ENCODE measurements at places on chromosomes 12 and 14.

- DNase-seq = no peak
Measured at GRCh38 chr14:24518851-24519250, 10.8 kb upstream of the CMA1 start.

GRCh38 chr14:22487941-22488340 lies 101.1 kb downstream of the DAD1 start:
- no peak for DNase-seq

GRCh38 chr14:50027816-50028215 lies 88.6 kb downstream of the VCPKMT start:
- no peak for DNase-seq

DNA sequence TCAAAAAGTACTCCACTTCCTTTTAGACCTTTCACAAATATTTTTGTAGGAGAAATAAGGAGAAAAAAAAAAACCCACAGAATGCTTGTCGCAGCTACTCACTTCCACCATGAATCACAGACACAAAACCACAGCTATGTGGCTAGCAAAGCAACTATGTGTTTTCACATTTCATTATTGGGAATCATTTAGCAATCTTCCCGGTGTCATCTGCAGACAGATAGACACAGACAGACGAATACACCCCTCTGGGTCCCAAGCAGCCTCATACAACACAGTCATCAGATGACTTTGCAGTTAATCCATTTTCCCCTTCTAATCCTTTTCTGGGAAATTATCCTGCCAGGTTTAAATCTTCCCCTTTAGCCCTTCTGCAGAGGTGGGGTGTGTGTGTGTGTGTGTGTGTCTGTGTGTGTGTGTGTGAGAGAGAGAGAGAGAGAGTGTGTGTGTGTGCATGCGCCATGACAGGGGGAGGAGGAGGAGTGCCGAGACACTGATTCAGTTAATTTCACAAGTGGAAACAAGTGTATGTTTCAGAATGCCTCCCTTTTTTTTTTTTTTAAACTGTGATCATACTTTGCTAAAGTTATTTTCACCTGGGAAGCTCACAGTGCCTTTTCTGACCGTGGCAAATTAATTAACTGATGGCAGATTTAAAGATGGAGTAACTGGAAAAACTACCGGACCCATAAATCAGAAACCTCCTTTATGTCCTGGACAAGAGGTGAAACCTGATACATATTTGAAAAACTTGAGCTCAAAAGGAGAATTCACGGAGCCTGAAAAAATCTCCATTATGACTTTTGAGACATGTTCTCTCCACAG lies 39.9 kb downstream of the LTBP2 start:
- DNase-seq = peak; percentile 52

GRCh38 chr12:121036810-121037326 lies 2.2 kb downstream of the OASL start:
- peak; percentile 89 for DNase-seq

DNA sequence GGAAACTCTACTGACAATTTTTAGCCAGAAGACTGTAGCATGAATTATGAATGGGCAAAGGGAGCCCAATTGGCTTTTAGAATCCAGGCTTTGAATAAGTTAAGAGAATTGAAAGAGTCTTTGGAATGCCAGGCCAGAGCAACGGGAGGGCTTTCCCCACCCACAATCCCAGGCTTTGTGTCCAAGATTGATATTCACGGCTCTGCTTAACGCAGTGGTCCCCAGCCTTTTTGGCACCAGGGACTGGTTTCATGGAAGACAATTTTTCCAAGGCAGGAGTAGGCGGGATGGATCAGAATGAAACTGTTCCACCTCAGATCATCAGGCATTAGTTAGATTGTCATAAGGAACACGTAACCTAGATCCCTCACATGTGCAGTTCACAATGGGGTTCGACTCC lies 79.6 kb downstream of the EPS8 start:
- DNase-seq = no peak
